Spinal cord (tissue), 10 donors: ENCODE measurements at places on chromosomes 2 and 18. TPM values are rescaled to one million over a fixed set of nuclear protein-coding genes. Genes with fewer than 3 reads are reported as not detected.

AQP4 gene
- polyA plus RNA-seq: 382 TPM

ERFE gene
- 2.4 TPM for polyA plus RNA-seq

ANKRD62 gene
- 0.14 TPM for polyA plus RNA-seq

PXDN gene
- polyA plus RNA-seq: 65.9 TPM

BCL2 gene
- polyA plus RNA-seq: 28.1 TPM
